ENCODE measurements at places on chromosomes 5 and 9. TPM values are rescaled to one million over a fixed set of nuclear protein-coding genes. Genes with fewer than 3 reads are reported as not detected.
A peak's percentile ranks its signal among the peaks of the same experiment; 100 is the strongest.

DNA sequence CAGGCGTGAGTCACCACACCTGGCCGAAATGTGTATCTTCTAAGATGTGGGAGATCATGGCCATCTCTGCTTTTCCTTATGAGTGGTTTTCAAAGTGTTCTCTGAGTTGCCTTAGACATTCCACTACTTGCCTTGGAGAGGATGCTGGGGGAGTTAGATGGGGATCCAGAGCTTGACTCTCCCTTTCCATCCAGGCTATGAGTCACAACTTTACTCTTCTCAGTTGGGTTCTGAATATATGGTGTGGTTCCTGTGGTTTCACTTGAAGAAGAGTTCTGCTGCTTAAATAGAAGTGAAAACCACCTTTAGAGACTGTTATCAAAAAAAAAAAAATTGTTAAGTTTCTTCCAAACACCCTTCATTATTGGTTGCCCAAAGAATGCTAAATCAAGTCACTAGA, 217.6 kb downstream of the ZNF608 start:
- ATAC-seq = no peak

ANKRD20A1 gene
- total RNA-seq = 0.47 TPM

PGM5 gene
- total RNA-seq = 502 TPM

GPX3 gene
- total RNA-seq = 3,141 TPM

DNA sequence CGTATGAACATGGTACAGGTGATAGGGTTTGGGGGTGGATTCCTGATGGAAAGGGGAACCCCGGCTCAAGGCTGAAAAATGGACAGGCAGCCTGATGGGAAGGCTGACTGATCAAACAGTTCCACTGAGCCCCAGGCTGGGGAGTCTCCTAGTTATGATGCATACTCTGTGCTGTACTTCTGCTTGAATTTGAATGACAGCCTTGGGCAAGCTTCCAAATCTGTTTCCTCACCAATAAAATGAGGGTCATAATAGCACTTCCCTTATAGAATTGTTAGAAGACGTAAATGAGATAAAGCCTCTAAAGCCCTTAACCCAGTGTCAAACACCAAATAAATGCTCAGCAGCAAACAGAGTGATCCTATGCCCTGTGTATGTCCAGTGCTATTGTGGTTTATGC, 478.5 kb upstream of the DMAC1 start:
- ATAC-seq = no peak

DNA sequence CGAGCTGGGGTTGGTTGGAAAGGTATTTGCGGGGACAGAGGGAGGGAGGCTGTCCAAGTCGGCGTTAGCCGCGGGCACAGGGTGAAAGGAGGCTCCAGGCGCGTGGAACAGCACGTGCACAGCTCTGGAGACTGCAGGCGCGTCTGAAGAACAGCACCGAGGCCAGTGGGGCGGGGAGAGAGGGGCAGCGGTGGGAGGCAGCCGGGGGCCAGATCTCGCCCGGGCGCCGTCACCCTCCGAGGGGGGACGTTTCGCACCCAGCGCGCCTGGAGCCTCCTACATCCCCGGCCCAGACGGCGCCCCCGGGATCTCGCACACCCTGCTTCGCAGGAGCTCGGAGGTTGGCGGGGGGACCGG, 79.6 kb downstream of the NTNG2 start:
- ATAC-seq = no peak

- no peak for ATAC-seq
These were observed 162.7 kb downstream of the MACROH2A1 start for GRCh38 chr5:135236228-135236907.

DNA sequence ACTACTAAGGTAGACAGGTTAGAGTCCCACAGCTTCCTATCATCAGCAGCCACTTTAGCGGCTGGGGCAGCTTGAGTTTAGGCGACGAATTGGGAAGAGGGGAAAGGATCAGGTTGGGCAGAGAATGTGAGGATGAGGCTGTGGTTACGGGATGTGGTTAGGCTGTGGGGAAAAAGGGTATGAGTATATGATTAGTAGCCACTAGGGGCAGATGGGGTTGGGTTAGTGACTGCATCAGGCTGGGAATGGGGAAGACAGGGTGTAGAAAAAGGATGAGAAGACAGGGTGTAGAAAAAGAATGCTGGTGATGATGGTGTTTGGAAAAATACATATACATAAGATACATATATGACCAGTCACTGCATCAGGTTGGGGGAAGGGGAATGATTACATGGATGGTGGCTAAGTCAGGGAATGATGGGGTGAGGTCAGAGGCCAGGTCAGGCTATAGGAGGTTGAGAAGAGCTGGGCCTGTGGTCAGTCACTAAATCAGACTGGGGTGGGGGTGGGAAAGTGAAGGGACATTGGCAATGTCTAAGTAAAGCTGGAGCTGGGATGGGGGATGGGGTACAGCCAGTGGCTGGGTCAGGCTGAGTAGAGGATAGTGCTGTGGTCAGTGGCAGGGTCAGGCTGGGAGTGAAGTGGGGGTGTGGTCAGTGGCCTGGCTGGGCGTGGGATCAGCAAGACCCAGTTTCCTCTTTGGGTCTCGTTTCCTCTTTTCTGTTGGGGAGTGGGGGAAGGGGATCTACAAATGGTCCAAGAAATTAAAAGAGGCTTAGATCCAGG, 2.1 kb downstream of the TLN1 start:
- no peak for ATAC-seq

DNA sequence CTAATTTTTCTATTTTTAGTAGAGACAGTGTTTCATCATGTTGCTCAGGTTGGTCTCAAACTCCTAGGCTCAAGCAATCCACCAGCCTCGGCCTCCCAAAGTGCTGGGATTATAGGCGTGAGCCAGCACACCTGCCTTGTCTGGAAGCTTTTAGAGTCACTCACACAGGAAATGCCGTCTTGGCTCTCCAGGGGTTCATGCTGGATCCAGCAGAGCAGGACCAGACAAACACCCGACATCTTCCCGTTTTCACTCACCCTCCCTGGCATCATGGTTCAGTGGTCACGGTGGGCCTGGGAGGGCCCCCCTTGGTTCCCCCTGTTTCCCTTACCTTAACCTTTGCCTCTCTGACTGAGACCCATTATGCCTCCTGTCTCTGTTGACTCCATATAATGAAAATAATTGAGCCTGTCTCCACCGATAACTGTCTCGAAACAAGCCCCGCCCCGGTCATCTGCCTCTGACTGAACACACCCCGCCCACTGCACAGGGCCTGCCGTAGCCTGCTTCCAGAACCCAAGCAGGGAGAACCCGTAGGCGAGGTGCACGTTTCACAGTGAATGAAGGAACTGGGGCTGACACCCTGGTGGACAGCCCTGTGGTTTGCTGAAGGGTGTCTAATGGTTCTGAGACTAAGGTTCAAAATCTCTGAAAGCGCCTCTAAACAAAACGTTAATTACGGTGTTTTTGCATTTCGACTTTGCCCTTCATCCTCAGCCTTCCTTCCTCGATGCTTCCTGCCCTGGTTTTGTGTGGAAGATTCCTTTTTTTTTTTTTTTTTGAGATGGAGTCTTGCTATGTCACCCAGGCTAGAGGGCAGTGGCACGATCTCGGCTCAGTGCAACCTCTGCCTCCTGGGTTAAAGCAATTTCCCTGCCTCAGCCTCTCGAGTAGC, 39.7 kb upstream of the SPRY4 start:
- no peak for ATAC-seq

- peak; percentile 71 for ATAC-seq
These were observed 72.8 kb downstream of the PSAT1 start for GRCh38 chr9:78369639-78370219.

SEC61B gene
- total RNA-seq = 67.9 TPM

DNA sequence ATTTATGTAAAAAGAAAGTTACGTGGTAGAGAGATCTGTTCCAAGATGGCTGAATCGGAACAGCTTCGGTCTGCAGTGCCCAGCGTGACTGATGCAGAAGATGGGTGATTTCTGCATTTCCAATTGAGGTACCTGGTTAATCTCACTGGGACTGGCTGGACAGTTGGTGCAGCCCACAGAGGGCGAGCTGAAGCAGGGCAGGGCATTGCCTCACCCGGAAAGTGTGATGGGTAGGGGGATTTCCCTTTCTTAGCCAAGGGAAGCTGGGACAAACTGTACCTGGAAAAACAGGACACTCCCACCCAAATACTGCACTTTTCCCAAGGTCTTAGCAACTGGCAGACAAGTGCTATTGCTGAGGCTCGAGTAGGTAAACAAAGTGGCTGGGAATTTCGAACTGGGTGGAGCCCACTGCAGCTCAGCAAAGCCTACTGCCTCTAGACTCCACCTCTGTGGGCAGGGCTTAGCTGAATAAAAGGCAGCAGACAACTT, 13.1 kb upstream of the HSD17B4 start:
- no peak for ATAC-seq

DNA sequence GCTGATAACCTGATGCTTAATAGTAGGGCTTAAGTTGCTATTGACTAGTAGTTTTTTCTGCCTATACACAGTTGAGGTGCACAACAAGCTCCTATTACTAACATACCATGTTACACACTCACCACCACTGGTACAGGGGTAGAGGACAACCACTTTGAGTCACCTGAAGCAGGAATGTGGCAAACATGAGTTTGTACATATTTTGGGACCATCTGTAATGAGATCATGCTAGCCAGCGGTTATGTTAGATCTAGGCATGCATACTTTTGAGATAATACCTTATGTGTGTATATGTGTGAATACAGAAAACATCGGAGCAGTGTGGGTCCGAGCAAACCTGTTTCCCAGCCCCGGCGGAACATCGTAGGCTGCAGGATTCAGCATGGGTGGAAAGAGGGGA, 72.8 kb upstream of the NXNL2 start:
- no peak for ATAC-seq

PTTG1 gene
- total RNA-seq = 5.3 TPM

ARID3C gene
- total RNA-seq = not detected

DNA sequence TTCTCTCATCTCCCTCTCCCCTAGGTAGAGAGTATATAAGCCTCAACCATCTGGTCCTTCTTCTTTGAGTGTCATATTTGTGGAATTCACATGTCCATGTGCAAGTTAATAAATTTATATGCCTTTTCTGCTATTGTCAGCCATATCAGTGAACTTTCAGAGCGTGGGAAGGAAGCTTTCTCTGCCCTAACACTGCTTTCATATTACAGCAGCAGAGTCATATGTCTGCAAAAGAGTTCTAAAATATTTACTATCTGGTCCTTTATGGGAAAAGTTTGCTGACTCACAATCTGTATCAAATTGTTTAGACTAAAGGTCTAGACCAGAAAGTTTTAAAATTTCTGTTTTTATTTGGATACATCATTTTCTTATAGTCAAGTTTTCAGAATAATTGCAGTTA, 669.0 kb downstream of the LRRC70 start:
- no peak for ATAC-seq

DNA sequence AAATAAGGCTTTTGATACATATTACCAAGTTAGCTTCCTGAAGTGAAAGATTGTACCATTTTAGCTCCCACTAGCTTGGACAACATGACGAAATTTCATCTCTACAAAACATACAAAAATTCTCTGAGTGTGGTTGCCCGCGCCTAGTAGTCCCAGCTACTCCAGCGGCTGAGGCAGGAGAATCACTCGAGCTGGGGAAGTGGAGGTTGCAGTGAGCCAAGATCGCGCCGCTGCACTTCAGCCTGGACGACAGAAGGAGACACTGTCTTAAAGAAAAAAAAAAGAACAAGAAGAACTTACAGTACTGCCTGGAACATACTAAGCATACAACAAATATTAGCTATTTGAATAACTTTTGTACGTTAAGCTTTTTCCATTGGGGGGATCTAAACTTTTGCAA, 29.7 kb upstream of the NRG2 start:
- no peak for ATAC-seq

- no peak for ATAC-seq
These were observed 248.0 kb downstream of the NTRK2 start for GRCh38 chr9:84917366-84918070.

GRCh38 chr5:42564689-42565356, 141.6 kb downstream of the GHR start:
- no peak for ATAC-seq

- no peak for ATAC-seq
These were observed 103.9 kb downstream of the ENC1 start for GRCh38 chr5:74536658-74537057.

- ATAC-seq = no peak
These were observed 3.6 kb downstream of the CCL19 start for GRCh38 chr9:34687276-34688030.

NMUR2 gene
- not detected for total RNA-seq

TAF11L10 gene
- not detected for total RNA-seq

- no peak for ATAC-seq
These were observed 132.1 kb downstream of the COL23A1 start for GRCh38 chr5:178458140-178458539.

OTULINL gene
- total RNA-seq = 11.3 TPM

GRCh38 chr5:15420201-15420600, 79.8 kb upstream of the FBXL7 start:
- ATAC-seq = peak; percentile 59

ANKRD31 gene
- total RNA-seq = 0.16 TPM

GRCh38 chr5:93193431-93194347, 387.3 kb downstream of the NR2F1-AS1 start:
- no peak for ATAC-seq

- ATAC-seq = no peak
These were observed 91.0 kb upstream of the JAK2 start for GRCh38 chr9:4894076-4894475.

PCDHGA12 gene
- 9.8 TPM for total RNA-seq

- no peak for ATAC-seq
These were observed 31.2 kb downstream of the LHX3 start for GRCh38 chr9:136173648-136174290.

- no peak for ATAC-seq
These were observed 344.1 kb downstream of the BNC2 start for GRCh38 chr9:16526380-16526779.

- no peak for ATAC-seq
These were observed 3.3 kb downstream of the ZNF608 start for GRCh38 chr5:124742983-124743601.

GRCh38 chr9:12859704-12860251, 85.0 kb downstream of the LURAP1L start:
- ATAC-seq = no peak

DNA sequence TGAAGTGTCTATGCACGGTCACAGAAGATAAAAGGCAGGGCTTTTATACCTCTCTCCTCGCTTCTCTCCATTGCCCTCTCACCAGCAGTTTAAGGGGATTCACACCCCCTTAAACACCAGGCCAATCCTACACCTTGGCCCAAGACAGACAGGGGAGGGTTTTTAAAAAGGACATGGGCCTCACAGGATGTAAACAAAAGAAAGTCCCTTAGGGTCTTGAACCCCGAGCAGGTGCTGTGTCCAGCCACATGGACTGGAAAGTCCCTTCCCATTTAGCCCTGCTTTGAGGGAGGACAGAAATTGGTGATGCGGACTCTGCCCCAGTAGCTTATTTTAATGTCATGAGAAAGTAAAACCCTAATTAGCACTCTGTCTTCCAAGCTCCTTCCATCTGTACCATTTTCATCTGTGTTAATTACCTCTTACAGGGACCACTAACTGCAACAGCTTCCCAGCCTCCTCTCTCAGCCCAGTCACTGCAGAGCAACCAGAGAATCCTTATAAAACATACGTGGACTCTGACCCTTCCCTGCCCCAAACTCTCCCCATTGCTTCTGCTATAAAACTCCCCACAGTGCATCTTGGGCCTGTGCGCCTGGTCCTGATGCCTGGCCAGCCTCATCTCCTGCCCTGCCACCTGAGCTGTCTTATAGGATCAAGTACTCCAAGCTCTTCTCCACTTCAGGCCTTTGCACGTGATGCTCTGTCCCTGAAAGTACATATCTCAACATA, 16.7 kb downstream of the WHRN start:
- ATAC-seq = no peak

IL3 gene
- not detected for total RNA-seq

- no peak for ATAC-seq
These were observed 141.6 kb upstream of the ZNF608 start for GRCh38 chr5:124888050-124888506.

WNK2 gene
- 26.8 TPM for total RNA-seq

FKBP15 gene
- total RNA-seq = 20.2 TPM

DAP gene
- 21.8 TPM for total RNA-seq

GRCh38 chr5:10550222-10550995, 13.5 kb upstream of the ANKRD33B start:
- ATAC-seq = no peak

Measured in gastroesophageal sphincter (tissue), 4 donors.